T-helper 17 cell (primary cell): ENCODE measurements at places on chromosomes 3 and 15.

GRCh38 chr15:57919754-57920153 lies 145.8 kb downstream of the ALDH1A2 start:
- DNase-seq: no peak

DNA sequence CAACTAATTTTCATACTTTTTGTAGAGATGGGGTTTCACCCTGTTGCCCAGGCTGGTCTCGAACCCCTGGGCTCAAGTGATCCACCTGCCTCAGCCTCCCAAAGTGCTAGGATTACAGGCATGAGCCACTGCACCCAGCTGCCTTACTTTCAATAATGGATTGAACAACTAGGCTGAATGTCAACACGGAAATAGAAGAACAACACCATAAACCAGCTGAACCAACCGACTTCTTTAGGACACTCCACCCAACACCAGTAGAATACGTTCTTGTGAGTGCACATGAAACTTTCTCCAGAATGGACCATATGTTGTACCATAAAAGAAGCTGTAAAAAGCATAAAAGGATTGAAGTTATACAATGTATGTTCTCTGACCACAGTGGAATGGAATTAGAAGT lies 42.9 kb downstream of the GXYLT2 start:
- no peak for DNase-seq

GRCh38 chr3:44232407-44232806 lies 9.3 kb upstream of the TOPAZ1 start:
- no peak for DNase-seq

DNA sequence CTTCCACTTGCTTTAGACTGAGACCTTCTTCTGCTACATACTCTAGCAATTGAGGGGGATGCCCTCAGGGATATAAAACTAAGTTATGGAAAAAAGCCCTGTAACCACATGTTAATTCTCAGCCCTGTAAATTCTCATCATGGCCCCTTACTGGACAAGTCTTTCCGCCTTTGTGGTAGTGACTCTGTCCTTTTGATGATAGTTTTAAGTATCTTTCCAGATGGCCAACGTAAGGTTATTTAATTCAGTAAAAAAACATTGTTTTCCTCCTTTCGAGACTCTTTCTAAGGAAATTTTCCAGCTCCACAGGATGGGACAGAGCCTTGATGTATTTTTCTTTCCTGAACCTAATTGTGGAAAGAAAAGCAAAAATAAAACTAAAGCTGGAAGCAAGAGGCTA lies 25.3 kb upstream of the TM4SF4 start:
- no peak for DNase-seq

GRCh38 chr15:70071799-70072198 lies 25.9 kb downstream of the TLE3 start:
- DNase-seq: no peak

DNA sequence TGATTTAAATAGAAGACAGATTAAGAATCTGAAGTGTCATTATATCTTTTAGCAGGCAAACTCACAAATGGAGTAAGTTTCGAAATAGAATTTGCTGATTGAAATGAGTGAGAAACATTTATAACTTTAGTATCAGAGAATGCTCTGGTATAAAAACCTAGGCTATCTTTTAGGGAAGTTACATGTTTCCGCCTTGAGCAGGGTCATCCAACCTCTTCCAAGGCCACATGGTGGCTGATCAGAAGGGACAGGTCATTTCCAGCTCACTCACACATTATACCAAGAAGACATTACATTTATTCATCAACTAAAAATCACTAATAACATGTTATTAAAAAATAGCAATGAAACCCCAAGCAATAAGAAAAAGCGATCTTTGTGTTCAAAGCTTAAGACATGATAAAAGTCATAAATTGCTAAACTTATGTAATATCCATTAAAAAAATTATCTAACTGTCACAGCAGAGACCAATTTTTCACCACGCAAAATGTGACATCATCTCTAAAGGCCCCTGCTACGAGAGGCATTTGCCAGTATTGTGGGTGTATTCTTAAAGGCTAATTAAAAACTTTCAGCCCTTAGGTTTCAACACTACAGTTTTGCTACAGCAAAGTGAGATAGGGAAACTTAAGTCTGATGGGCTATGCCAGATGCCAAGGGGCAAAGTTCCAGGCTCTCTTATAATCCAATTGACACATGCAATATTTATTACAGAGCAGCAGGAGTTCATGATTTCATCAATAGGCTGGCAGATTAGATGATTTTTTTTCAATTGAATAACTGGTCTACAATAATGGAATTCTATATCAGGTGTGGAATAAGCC lies 240.4 kb upstream of the TBL1XR1 start:
- DNase-seq: no peak
